CD4-positive, alpha-beta T cell treated with Interleukin-17A for 4 hours (primary cell): ENCODE measurements at places on chromosomes 11 and 22.

DNA sequence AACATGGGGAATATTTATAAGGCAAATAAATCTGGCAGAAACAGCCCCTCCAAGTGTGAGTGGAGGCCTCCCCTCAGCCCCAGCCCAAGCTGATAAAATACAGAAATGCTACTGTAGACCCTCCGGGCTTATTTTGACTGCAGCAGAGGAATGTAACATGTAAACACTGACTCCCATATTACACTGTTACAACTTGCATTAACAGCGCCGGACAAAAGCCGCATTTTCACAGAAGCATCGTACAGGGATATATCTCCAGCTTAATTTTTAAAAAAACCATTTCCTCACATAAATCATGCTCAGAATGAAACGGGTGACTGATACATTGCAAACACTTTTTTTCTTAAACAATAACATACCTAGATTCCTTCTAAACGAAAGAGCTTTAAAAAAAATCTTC lies 36.6 kb upstream of the COMT start:
- DNase-seq = no peak

GRCh38 chr11:11988099-11988651 lies 20.3 kb downstream of the DKK3 start:
- DNase-seq = no peak

GRCh38 chr11:131749101-131749500 lies 378.7 kb downstream of the NTM start:
- DNase-seq = no peak

DNA sequence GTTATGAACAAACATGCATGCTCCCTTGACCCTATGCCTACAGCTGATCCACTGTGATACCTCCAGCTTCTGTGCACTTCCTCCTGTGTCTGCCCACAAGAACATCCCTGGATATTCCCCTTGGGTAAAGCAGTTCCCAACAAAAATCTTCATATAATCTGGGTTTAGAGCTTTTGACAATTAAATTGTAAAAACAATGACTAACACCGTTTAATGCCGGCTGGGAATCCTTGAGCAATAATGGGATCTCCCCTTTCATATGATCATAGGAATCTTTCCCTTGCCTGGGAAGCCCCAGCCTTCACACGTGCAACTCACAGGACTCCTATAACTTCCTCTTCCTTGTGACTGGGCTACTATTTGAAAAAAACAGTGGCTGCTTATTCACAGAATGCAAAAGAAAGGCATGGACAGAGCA lies 6.3 kb upstream of the ZC3H12C start:
- DNase-seq = no peak

GRCh38 chr11:113531083-113531482 lies 55.9 kb upstream of the DRD2 start:
- DNase-seq = no peak

DNA sequence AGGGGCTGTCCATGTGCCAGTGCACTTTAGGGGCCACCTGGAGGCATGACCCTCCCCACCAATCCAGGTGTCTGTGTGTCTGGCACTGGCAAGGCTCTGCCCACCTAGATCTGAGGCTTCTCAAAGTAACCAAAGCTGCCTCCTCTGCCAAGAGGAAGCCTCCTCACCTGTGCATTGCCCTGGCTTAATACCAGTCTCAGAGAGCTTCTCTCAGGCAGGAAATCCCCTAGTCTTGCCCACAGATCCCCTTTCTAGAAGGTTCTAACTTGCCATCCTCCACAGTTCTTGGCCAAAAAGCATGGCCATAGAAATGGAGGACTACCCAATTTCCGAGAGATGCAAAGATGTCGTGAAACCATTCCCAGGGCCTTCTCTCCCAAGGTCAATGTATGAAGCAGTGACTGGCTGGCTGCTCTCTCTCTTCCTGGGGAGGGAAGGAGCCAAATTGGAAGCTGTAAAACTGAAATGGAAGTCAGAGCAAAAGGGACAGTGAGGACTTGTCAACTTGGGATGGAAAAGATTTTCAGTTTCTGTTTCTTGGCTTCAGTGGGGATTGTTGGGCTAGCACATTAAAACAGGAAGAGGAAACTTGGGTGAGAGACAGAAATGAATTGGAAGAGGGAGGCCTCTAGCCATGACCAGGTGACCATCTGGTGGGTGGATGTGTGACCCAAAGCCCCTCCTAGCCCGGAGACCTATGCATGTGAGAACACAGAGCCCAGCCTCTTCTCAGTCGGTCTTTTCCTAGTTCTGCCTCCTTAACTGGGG lies 68.8 kb downstream of the PRDM11 start:
- no peak for DNase-seq

GRCh38 chr11:64935359-64936081 lies at the start of gene GPHA2:
TSS of gene GPHA2 (minus strand) at chr11:64935893. CDS start at chr11:64935460, 433 bp downstream.
- DNase-seq = no peak

DNA sequence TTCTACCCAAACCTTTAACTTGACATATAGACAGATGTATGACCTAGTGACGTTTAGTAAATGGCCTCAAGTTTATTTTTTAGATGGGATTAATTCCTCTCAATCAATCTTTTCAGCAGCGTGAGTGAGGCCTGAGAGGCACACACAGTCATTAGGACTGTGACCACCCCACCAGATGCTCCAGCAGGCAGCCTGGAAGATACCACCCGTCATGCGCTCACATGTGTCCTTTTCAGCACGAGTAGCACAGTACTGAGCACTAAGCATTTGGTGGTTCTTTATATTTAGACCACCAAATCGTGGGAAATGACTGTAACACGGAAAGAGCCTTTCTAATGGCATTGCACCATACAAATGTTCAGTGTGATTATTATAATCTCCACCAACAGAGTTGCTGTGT lies 354.6 kb upstream of the DDI1 start:
- DNase-seq = no peak

DNA sequence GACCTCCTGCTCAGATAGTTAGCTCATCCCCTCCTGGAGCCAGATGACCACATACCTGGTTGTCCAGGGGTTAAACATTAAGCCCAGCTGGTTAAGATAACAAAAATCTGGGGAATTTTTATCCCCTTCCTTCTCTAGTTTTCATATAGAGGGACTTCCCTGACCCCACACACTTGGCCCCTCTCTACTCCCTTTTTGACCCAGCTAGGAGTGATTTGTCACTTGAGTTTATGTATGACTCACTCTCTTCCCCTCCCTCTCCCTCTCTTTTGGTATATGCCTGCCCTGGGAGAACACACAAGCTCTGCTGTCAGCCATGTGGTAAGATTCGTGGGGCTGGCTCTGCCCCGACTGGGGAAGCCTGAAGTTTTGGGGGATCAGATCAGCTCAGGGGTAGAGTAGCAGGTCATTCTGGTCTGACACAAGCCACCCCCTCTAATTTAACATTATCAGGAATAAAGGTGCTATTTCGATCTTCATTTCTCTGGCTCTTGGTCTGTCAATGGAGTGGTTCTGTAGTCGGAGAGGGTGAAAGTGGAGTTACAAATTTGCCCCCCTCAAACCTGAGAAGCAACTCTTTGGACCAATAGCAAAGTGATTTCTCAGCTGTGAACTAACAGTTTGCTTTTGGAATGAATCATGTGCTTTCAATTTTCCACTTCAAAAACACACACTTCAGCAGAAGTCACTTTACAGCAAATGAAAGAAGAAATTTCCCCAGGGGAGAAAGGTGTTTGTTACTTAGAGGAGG lies 415.3 kb upstream of the CADM1 start:
- no peak for DNase-seq

DNA sequence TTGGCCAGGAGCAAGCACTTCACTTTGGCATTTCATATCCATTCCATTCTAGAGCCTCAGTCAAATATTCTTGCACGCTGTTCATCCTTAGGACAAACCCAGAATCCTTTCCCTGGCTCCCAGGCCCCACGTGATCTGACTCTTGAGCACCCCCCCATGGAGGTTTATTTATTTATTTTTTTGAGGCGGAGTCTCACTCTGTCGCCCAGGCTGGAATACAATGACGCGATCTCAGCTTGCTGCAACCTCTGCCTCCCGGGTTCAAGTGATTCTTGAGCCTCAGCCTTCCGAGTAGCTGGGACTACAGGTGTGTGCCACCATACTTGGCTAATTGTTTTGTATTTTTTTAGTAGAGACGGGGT lies 12.7 kb upstream of the TSGA10IP start:
- DNase-seq = no peak

DNA sequence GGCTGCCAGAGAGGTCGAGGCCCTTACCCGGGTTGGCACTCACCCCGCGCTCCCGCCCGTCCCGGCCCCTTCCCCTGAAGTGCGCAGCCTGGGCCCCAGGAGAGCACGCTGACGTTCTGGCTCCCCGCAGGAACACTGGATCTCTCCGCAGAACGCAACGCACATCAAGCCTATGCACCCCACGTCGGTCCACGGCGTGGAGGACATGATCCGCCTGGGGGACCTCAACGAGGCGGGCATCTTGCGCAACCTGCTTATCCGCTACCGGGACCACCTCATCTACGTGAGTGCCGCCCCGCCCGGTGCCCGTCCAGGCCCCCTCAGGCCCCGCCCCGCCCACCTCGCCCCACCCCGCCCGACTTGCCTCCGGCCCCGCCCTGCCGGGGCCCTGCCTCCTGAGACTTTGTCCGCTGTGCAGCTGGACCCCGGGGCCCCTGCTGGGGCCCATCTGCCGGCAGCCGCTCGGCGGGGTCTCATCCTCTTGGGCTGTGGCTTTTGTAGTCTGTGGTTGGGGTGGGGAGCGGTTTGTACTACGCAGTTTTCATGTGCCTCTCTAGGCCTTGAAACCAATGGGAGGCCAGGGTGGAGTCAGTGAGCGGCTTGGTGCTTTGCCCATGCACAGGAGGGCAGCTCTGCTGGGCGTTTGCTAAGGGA lies 19.7 kb downstream of the MYO7A start:
- DNase-seq = peak; percentile 44

DNA sequence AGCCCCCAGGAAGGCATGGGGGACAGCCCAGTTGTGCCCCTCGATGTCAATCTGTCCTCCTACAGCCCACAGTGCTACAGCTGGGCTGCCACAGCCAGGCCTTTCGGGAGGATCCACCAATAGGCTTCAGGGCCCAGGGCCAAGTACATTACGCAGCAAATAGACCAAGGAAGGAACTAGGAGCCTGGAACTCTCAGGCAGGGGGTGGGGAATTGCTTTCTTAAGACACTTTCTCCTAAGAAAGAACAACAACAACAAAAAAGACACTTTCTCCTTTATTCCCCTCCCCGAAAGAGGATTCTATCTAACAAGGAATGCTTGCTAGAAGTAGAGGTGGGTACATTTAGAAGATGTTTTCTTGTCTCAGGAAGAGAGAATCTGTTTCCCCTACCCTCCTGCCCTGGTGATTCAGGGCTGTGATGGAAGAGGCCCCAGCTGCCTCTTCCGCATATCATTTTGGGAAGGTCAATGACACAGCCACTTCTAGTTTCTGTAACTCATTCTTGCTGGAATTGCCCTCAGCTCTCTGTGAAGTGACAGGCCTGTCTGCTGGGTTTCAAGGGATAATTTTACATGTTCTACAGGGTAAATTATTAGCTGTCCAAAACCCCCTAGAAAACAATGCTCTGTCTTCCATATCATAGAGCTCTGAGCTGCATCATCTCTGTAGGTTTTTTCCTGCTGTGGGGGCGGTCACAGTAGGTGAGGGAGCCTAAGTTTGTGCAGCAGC lies 6.0 kb upstream of the MALAT1 start:
- DNase-seq = no peak

- DNase-seq = no peak
Observed at GRCh38 chr11:44746894-44747293, 20.1 kb downstream of the TSPAN18 start.

DNA sequence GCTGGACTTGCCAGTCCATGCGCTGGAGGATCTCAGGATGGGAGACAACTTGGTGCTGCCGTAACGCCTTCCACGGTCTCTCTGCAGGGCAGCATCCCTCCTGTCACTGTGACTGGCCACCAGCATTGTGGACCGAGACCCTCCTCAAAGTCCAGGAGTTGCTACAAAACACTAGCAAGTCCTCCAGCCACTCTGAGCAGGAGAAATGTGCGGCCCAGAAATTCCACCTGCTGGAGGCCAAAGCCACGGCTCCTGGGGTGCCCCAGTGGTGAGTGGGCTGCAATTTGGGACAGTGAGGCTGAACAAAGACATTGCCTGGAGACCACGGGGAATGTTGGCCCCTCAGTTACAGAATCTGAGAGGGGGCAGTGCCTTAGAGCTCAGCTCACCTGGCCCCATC lies 6.9 kb upstream of the DSCAML1 start:
- DNase-seq = no peak

DNA sequence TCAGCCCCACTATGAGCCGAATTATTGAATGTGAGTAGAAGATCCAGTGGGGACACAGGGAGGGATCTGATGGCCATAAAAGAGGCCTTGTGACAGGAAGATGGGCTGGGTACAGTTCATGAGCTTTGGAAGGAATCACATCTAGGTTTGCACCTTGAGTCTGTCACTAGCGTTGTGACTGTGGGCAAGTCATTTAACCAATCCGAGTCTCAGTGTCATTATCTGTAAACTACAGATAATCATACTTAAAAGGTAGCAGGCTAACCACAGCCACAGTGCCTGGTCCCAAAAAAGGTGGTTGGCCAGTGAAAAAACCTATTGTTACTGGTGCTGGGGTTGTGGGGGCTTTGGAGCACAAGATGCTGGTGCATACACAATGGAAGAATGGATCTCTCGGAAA lies 3.8 kb downstream of the HEPN1 start:
- DNase-seq = no peak
